ENCODE measurements at places on chromosomes 6 and 20.

- DNase-seq = no peak
These were observed 233.9 kb upstream of the SYNDIG1 start for GRCh38 chr20:24235296-24236175.

GRCh38 chr6:111250791-111251354 lies 163.6 kb downstream of the SLC16A10 start:
- no peak for DNase-seq

DNA sequence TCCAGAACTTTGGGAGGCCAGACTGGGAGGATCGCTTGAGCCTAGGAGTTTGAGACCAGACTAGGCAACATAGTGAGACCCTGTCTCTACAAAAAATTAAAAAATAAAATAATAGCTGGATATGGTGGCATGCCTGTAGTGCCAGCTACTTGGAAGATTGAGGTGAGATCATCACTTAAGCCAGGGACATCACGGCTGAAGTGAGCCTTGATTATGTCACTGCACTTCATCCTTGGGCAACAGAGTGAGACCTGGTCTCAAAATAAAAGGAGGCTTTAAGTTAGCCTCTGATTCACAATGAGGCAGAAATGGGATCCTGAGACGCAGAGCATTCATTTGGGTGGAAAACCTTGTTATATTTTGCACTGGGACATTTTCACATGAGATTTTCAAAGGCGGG lies 57.0 kb downstream of the TULP4 start:
- DNase-seq = no peak

DNA sequence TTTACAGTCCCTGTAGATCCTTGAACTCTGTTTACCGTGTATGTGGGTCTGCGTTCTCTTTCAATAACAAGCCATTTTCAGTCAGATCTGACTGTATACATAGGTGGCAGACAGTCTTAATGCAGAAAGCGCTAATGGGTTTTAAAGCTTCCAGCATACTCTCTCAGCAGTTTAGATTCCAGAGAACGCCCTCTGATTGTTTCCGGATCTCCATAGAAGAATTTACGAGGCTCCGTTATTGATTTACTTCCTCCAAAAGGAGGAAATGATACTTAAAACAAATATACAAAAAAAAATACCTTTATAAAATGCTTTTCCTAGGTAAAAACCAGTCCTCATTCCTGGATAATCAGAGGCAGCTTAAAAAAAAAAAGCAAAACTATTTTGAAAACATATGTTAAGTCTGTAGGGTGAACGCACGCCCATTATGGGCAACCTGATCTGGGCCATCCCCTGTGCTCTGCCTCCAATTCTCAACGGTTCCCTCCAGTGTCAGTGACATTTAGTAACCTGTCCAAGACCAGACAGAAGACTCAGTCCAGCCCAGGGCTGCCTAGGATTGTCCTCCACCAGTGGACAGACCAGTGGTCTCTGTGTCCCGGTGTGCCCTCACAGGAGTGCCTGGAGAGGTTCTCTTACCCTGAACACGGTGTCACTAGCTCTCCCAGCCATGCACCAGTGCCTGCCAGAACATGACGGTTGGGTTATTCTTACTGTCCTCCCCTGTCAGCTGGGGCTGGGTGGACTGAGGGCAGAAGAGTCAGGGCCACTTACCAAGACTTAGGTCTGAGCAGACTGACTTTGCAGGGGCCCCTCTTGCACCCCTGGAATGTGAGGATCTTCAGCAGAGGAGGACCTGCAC lies 217.3 kb downstream of the ARID1B start:
- DNase-seq = no peak

GRCh38 chr20:20009784-20010253 lies 7.3 kb upstream of the NAA20 start:
- no peak for DNase-seq

DNA sequence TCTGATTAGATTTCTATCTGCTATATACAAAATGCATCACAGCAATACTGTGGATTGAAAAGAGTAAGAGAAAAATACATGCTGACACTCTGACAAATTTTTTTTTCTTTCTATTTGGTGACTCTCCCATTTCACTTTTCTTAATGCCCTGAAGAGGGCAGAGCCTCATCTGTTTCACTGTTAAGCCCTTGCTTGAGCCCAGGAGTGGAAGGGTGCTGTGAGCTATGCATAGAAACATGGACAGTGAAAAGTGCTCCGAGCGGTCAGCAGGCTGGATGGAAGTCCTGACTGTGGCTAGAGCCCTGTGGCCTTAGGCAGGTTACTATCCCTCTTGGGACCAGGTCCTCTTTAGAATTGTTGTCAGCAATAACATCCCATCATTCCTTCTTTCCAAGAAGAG lies 17.4 kb upstream of the CSE1L start:
- no peak for DNase-seq

DNA sequence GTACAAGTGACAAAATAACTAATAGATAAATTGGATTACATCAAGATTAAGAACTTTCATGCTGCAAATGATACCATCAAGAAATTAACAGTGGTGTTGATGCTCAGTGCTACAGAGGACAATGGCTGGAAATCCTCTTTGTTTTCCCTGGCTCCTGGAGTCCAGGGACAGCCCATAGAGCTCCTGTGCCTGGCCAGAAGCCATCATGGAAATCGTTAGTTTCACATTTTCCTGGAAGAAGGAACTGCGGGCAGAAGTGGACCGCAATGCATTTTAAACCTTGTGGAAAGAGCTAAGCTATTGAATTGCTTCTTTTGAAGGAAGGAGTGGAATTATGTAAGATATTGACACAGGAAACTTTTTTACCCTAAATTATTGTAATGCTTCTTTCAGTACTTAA lies 276.0 kb downstream of the GJA1 start:
- no peak for DNase-seq

GRCh38 chr6:72911463-72912155 lies 289.7 kb downstream of the KCNQ5 start:
- DNase-seq = no peak

GRCh38 chr6:134082191-134082590 lies 29.8 kb upstream of the SLC2A12 start:
- DNase-seq = no peak

- no peak for DNase-seq
These were observed 147.8 kb upstream of the CDH4 start for GRCh38 chr20:61104232-61104631.

GRCh38 chr20:58378704-58379103 lies 10.3 kb upstream of the VAPB start:
- DNase-seq = no peak

DNA sequence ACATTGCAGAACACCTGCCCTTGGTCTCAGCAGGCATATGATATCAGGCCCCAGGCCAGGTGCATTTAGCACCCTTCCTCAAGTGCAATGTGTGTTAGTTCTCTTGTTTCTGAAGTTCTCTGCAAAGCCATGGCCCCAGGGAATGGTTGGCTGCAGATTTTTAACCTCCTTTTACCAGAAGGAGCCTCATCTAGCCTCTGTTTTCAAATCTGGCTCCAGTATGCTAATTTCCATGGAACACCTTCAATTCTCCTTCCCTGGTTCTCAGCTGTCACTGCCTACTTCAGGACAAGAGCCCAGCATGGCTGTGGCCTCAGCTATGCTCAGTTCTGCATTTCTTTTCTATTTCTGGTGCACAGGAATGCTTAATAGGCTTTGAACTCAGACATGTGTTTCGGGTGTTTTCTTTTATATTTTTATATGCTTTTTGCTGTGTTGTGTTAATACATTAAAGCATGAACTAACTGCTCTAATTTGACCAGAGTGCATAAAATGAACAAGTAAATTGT lies 51.6 kb upstream of the OGFRL1 start:
- DNase-seq = no peak

DNA sequence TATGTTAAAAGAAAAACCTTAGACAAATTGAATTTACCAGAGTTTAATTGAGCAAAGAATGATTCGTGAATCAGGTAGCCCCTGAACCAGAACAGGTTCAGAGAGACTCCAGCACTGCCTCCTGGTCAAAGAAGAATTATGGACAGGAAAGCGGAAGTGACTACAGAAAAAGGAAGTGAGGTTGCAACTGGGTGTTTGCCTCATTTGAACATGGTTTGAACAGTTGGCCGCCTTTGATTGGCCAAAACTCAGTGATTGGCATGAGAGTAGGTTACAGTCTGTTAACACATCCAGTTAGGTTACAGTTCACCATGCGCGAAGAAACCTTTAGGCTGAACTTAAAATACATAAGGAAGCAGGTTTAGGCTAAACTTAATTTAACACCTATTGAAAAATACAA lies 248.8 kb downstream of the TFAP2A start:
- DNase-seq = no peak

DNA sequence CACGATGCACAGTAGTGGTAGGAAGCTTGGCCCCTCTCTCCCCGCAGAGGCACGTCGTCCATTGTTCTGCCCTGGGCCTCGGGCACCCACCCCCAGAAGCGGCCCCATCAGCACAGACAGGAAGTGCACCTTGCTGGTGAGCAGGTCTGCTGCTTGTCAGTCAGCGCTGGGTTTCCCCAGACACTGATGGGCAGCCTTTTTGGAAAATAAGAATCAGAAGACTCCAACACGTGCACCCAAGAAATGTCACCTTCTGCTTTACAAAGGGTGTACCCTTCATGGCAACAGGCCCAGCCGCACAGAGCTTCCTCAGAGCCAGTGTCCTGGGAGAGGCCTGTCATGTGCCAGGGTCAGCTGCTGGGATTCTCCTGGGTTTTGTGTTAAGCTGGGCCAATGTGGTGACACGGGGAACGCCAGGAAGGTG lies 34.7 kb upstream of the IRF4 start:
- DNase-seq = no peak

DNA sequence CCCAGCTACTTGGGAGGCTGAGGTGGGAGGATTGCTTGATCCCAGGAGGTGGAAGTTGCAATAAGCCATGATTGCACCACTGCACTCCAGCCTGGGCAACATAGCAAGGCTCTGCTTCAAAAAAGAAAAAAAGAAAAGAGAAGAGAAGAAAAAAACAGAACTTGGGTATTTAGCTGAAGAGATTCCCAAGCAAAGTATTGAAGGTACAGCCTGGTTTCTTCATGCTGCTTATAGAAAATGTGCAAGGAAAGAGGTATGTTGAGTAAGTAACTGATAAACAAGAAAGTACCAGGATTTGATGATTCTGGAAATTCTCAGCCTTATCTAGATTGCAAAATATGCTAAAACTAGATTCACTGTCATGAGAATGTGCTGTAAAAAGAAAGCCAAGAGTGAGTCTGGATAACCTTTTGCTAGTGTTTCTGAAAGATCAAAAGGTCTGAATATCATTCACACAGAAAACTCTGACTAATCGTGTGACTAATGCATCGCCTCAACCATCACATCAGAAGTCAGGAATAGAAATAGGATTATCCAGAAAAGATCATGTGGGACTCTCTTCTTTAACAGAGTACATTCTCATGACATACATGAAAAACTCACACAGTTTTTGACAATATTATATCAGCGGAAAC lies 32.4 kb upstream of the NOP56 start:
- DNase-seq = no peak

GRCh38 chr20:10800288-10800687 lies 126.5 kb upstream of the JAG1 start:
- no peak for DNase-seq

DNA sequence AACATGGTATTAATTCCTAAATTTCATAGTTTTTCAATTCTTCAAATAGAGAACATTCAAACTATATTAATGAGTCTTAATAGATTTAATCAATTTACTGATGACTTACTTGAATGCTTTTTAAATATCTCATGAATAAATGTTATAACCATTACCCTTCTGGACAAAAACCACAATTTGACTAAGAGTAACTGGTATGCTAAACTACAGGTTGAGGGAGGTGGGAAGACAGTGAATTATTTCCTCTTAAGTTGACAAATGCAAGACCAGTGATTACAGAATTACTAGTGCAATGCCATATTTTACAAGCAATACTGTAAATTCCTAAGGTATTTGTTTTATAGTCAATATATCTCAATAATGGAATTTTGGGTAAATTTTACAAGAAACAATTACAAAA lies 65.1 kb downstream of the REV3L start:
- DNase-seq = no peak

DNA sequence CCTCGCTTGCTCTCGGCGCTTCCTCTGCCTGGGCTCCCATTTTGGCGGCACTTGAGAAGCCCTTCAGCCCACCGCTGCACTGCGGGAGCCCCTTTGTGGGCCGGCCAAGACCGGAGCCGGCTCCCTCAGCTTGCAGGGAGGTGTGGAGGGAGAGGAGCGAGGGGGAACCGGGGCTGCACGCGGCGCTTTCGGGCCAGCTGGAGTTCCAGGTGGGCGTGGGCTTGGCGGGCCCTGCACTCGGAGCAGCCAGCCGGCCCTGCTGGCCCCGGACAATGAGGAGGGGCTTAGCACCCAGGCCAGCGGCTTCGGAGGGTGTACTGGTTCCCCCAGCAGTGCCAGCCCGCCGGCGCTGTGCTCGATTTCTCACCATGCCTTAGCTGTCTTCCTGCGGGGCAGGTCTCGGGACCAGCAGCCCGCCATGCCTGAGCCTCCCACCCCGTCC lies 10.2 kb upstream of the SRPK1 start:
- no peak for DNase-seq

Data from activated CD8-positive, alpha-beta memory T cell treated with anti-CD3 and anti-CD28 coated beads, Interleukin-2, amount 50 U/mL, for 4 hours (primary cell).